Brain pericyte (primary cell): ENCODE measurements at places on chromosomes 4 and X.

- DNase-seq: peak; percentile 31
Observed at GRCh38 chr4:189202182-189202868, 738.3 kb upstream of the FRG1 start.

DNA sequence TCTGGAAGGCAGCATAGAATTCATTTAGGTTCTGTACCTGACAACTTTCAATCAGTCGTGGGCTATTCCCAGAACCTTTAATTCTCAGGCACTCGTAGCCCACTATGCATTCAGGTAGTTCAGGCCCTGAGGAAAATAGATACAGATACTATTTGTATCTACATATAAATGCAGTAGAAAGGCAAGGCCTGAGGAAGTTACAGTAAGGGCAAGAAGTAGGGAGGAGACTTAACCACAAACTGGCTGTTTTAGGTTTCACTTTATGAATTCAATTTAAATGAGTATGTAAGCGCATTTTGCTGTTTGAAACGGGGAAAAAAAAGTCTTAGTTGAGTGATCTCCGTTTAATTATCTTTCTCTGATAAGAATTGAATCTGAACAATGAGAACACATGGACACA is 529.4 kb upstream of the ATOH1 start:
- DNase-seq: no peak

DNA sequence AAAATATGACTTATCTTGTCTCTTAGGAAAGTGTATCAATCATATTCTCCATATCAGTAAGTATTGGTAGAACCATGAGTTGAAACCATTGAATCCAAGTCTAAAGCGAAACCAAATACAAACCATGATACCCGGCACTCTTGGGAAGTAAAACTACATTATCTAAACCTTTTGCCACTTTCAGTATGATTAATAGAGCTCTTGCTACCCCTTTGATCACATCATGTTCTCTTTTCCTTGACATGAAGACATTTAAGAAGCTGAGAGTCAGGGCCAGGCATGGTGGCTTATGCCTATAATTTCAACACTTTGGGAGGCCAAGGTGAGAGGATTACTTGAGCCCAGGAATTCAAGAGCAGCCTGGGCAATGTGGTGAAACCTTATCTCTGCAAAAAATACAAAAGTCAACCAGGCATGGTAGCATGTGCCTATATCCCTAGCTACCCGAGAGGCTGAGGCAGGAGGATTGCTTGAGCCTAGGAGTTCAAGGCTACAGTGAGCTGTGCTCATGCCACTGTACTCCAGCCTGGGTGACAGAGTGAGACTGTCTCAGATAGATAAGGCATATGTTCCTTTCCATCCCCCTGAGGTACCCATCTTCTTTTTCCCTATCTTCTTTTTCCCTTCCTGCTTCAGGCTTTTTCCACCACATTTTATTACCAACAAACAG is 45.4 kb downstream of the CEP135 start:
- no peak for DNase-seq

DNA sequence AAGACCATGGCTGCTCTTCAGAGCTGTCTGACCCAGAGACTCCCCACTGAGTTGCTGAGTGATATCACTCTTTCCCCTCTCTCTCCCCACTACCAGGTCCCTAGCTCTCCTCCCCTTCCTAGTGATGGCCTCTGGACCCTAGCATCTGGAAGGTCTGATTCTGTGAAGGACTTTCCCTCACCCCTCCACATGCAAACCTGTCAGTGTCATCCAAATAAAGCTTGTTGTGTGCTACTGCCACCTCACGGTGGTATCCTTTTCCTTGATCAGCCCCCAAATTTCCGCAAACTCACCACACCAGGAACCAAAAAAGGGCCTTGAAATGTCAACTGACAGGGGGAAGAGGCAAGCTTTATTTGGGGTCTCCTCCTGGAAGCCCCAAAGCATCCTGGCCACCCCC is 500.2 kb downstream of the IDS start:
- no peak for DNase-seq

- no peak for DNase-seq
Observed at GRCh38 chr4:39324446-39324845, 41.7 kb downstream of the RFC1 start.

GRCh38 chr4:150986085-150986484 is 29.0 kb downstream of the LRBA start:
- no peak for DNase-seq

GRCh38 chr4:2570551-2571222 is 34.2 kb downstream of the FAM193A start:
- no peak for DNase-seq

DNA sequence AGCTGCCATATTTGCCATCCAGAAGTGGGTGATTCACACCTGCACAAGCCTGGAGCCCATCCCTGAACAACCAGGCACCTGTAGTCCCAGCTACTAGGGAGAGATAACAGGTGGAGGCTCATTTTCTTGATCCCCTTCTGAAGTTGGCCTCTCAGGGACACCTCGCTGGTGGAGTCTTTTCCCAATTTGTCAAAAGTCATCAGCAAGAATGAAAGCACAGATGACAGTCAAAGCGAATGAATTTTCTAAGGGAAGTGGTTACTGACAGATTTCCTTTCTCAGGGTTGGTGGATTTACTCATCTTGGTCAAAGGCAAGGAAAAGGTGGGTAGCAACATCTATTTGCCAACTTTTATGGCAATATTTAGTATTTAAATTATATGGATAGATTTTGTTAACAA is 36.5 kb downstream of the FGFBP1 start:
- DNase-seq: no peak

DNA sequence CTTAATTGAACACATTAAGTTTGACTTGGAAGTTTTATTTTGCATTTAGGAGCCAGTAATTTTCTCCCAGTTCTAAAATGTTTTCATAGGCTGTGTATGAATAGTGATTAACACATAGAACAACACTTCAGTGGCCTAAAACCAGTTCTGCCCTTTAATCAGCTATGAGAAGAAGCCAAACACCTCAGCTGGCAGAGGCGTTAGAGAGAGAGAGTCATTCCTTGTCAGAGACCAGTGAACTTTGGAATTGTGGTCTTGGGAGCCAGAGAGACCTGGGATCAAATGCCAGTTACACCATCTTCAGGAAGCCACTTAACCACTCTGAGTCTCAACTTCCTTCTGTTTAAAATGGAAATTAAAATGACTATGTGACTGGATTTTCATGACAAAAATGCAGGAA is 39.3 kb upstream of the PRPS2 start:
- no peak for DNase-seq

- no peak for DNase-seq
Observed at GRCh38 chr4:20271950-20272349, 20.2 kb downstream of the SLIT2 start.

- DNase-seq: no peak
Observed at GRCh38 chr4:23260511-23260910, 567.8 kb downstream of the GBA3 start.

- DNase-seq: no peak
Observed at GRCh38 chr4:86401826-86402225, 42.0 kb upstream of the MAPK10 start.

- no peak for DNase-seq
Observed at GRCh38 chr4:126262665-126263064, 947.9 kb downstream of the FAT4 start.

DNA sequence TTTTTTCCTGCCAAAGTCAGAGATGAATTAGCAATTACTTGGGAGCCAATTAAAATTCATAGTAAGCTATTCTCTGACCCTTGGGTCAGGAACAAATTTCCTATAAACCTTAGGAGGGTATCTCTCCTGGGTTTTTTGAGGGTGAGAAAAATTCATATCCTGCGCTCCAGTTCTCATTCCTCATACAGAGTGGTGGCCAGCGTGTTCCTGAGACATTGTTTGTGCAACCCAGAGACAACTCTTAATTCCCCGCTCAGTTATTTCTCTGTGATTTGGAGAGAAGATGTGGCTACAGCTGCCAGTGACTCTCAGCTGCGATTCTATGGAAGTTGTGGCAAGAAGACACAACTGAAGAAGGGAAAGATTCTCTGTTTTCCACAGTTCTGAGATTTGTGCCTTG is 37.9 kb upstream of the CBR4 start:
- DNase-seq: no peak

- no peak for DNase-seq
Observed at GRCh38 chr4:189255636-189256035, 685.0 kb upstream of the FRG1 start.

GRCh38 chrX:9510366-9510765 is 45.5 kb downstream of the TBL1X start:
- DNase-seq: no peak

DNA sequence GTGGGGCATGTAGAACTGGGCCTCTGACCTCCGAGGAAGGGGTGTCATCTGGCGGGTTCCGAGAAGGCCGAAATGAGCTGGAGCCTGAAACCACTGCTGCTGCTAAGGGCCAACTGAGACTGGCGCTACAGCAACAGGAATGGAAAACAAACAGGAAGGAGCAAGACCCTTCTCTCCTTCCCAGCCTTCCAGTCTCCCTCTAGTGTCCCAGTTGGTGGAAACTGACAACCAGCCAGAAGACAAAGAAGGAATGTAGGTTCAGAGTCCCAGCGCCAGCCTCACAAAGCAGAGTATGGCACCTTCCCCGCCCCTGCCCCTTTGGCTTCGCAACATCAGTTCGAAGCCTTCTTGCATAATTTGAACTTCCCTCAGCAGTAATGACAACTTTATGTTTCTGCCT is 24.4 kb upstream of the PDZD4 start:
- DNase-seq: no peak

DNA sequence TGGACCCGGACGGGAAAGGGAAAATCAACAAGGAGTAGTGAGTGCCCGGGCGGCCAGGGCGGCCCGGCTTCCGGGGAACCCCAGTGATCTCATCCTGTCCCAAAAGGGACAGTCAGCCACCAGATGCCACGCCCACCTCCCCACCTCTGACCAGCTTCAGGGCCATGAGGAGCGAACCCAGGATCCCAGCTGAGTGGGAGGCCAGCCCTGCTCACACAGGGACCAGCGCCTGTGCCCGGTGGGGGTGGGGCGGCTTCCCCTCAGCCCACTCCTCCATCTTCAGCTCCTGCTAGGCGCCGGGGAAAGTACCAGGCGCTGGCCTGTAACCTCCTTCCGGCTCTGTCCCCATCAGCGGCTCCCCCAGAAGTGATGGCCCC is 6.2 kb downstream of the MYL5 start:
- no peak for DNase-seq

GRCh38 chrX:20221902-20222301 is 44.8 kb downstream of the RPS6KA3 start:
- DNase-seq: no peak

- no peak for DNase-seq
Observed at GRCh38 chr4:109206620-109207019, 95.8 kb downstream of the COL25A1 start.

- DNase-seq: no peak
Observed at GRCh38 chr4:153084224-153084979, 119.8 kb upstream of the TRIM2 start.

- DNase-seq: peak; percentile 80
Observed at GRCh38 chr4:148007314-148007760, 275.4 kb downstream of the ARHGAP10 start.

- no peak for DNase-seq
Observed at GRCh38 chr4:183097231-183098018, 1.6 kb upstream of the WWC2 start.

- DNase-seq: no peak
Observed at GRCh38 chr4:143667461-143667860, 33.0 kb downstream of the FREM3 start.

DNA sequence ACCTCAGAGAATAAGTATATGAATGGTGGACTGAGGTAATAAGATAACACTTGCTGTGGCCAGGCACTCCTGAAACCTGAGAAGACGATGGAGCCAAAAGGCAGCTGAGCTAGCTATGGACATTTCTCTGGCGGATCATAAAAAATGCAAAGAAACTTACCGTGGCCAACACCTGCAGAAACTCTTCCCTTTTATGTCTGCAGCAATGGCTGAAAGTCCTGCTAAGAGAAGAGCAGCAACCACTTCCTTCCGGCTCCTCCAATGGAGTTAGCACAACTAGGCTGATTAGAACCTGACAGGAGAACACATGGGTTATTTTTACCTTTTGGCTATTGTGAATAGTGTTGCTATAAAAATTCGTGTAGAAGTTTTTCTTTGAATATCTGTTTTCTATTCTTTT is 76.0 kb upstream of the MAGEB16 start:
- no peak for DNase-seq

- no peak for DNase-seq
Observed at GRCh38 chrX:9467751-9468150, 2.9 kb downstream of the TBL1X start.

DNA sequence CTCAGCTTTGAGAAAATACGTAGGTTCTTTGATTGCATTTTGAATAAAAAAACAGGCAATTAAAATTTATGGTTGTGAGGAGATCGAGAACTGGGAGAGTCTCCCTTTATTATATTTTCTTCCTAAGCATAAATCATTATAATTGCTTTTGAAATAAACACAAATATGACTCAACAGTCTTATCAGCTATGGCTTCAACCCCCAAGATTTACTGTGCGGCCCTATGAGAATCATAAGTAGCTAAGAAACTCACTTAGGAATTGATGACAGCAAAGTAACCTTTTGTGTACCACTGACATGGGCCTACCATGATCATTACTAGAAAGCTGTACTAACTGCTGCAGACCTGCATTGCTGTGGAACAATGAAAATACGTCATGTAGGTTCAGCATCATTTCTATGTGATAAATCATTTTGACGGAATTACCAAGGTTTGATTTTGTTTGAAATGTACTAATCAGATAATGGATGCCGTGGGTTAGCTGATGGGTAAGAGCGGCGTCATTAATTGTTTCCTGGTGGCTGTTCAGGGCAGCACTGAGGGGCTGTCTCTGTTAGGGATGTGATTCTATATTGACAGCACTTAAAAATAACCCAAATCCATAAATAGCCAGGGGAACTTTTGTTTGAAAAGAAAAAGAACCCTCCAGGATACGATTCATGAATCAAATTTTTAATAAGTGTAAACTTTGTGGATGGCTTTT is 51.5 kb upstream of the GPRIN3 start:
- no peak for DNase-seq

- peak; percentile 30 for DNase-seq
Observed at GRCh38 chrX:47366041-47366722, 4.2 kb upstream of the ZNF157 start.

- no peak for DNase-seq
Observed at GRCh38 chrX:150339736-150340135, 23.4 kb upstream of the MAMLD1 start.

GRCh38 chr4:68271851-68272357 is 26.4 kb upstream of the TMPRSS11B start:
- peak; percentile 16 for DNase-seq

DNA sequence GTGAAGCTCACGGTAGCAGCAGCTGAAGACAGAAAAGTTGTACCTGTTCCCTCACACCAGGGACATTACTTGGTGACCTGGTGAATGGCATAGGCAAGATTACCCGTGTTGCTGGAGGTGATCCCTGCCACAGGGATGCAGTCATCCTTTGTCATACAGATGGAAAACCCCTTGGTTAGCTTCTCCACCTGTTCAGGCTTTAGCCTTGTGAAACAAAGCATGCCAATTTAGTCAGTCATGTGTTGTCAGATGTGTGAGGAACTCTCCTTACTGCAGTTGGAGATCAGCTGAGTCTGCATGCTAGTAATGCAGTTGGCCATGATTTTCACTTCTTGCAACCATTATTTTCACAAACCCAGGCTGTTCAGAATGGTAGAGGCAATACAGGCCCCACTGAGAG is 41.0 kb downstream of the AMELX start:
- DNase-seq: no peak
